NCI-H446 (cell line): ENCODE measurements at places on chromosomes 7 and 10.

GRCh38 chr7:17326378-17326777, 27.9 kb downstream of the AHR start:
- DNase-seq: no peak

- DNase-seq: no peak
Measured at GRCh38 chr7:23593706-23594105, 3.5 kb upstream of the CCDC126 start.

GRCh38 chr7:70674571-70675010, 457.4 kb upstream of the GALNT17 start:
- no peak for DNase-seq

DNA sequence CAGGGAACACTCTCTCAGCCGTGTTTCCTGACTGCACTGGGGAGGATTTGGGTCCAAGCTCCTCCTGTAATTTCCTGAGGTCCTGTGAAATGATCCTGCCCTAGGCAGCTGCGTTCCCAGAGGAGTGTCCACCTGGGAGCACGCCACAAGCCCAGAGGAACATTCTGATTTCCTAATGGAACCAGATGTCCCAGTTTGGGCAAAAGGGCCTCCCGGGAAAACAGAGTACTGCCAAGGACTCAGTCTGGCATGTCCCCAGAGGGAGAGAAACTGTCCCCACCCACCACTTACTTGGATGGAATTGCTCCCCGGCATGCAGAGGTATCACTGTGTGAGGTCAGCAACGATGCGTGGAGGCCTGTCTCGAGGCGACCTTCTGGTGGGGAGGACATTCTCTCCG, 34.5 kb downstream of the ASB13 start:
- no peak for DNase-seq

DNA sequence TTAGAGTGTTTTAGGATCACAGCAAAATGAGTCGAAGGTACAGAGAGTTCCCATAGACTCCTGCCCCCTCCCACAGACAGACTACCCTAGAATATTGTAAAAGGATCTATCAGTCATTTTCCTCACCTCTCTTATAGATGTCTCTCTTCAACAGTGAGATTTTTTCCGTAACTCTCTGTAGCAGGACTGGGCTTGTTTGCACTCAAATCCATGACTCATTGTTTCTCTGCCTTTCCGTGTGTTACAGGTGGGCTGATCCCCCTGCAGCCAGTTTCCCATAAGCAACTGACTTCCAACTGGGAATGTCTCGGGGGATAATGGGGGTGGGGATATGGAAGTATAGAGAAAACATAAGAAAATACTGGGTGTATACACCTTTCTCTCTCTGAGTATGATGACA, 921.0 kb downstream of the GATA3 start:
- no peak for DNase-seq

- no peak for DNase-seq
Measured at GRCh38 chr7:111750878-111751277, 188.6 kb upstream of the IMMP2L start.

- no peak for DNase-seq
Measured at GRCh38 chr10:110356628-110357245, 52.0 kb upstream of the SMNDC1 start.

DNA sequence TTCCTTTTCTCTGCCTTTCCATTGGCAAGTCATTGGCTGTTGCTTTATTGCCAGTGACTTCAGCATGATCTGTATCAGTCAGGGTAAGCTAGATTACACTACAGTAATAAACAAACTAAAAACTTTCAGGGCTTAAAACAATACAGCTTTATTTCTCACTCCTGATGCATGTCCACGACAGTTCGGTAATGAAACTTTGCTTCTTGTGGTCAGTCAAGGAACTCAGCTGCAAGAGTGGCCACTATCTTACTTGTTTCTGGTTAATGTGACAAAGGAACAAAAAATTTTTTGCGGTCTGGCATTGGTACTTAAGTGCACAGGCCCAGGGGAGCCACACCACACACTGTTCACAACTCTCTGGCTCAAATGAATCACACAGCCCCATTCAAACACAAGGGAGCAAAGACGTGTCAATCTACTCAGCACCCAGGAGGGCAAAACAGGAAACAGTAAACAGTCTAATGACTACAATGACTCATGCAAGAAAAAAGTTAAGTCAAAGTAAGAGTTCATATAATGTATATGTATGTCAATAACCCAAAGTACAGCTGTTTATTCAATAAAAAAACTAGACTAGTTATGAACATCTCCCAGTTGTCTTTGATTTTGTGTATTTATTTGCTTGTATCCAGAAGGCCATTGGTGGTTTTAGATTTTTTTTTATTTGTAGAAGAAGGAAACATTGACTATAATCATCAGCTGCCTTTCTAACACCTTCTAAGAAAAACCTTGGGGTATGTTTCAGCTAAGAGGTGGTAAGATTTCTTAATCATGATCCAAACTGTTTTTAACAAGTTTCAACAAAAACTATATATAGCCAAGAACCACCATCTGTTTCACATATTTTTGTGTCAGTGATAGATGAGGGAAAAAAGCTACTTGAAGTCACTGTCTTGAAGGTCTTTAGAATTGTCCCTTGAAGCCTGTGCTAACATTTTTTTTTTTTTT, 134.4 kb upstream of the FAM3C start:
- no peak for DNase-seq

DNA sequence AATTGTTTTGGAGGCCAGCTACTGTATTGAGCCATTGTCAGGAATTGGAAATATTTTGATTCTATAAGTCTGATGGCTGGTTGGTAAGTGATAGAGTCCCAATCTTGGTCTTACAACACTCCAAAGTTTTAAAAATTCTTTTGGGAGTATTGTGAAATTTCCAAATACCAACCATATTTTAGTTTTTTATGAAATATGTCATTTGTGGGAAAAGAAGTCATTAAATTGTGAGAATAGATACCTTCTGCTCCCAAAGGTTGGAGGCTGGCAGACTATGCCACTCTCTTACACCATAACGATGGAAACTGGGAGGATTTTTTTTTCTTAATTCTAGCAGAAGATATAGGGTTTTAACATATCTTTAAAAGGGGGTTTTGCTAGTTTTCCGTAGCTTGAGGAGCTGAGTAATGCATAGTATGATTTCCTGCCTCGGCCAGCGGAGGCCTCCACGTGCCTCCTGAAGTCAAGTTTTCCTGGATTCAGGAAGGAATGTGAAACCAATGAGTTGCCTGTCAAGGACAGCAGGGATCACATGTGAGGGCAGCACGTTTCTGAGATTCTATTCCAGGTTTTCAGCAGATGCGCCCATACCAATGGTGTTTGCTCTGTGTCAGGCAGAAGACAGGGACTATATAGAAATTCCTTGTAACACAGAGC, 92.2 kb upstream of the LAMB4 start:
- no peak for DNase-seq

GRCh38 chr10:119251315-119251708, 43.9 kb downstream of the GRK5 start:
- DNase-seq: no peak

GRCh38 chr7:151647874-151648273, 128.2 kb upstream of the RHEB start:
- no peak for DNase-seq

DNA sequence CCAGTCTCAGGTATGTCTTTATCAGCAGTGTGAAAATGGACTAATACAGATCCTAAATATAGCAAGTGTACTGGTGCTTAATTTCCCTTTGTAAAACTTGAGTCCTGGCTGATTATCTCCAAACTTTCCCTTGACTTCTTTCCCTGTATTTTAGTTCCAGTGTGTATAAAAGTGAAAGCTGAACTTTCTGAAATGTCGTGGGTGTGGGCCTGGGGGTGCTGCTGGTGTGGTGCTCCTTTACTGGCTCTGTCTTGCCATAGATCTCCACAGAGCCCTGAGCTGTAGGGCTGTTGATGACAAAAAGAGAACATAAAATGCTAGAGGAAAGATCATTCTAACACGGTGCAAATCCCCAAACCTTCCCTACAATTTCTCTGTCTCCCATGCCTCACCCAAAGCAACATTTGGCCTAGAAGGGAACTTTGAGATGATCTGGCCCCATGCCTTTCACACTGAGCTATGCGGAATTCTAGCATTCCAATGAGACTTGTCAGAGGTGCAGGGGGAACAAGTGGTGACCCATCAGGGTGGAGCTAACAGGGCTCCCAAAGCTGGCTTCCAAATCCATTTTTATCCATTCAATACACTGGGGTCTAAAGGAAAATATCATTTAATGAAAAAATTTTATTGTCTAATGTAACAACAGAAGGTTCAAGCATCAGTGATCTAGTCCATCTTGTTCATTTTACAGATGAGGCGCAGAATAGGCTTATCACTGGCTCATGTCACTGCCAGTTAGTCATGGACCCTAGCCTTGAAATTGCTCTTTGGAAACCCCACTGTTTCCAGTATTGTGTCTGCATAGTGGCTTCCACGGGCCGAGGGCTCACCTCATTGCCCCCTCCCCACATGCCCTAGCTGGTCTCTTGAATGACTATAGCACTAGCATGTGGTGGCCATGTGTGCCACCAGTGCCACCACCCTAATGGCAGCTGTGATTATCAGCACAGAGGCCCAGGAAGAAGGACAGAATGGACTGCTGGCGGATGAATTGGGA, 1000.9 kb downstream of the LRMDA start:
- DNase-seq: no peak

- DNase-seq: no peak
Measured at GRCh38 chr10:93913706-93914105, 19.9 kb downstream of the SLC35G1 start.

DNA sequence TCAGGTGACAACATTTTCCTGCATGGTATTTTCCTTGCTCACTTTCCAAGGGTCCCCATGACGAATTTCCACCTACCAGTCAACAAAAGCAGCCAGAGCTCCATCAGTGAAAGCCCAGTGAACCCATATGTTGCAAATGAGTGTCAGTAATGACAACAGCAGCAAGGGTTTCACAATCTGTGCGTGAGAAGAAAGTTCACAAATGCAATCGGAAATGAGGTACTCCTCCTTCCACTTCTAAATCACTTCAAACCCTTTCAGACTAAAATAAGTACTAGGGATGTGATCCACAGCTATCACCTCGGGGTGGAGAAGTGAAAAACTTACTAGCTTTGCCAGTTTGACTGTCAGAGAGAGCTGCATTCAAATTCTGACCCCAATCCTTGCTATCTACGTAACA, 55.6 kb upstream of the BET1 start:
- DNase-seq: no peak

DNA sequence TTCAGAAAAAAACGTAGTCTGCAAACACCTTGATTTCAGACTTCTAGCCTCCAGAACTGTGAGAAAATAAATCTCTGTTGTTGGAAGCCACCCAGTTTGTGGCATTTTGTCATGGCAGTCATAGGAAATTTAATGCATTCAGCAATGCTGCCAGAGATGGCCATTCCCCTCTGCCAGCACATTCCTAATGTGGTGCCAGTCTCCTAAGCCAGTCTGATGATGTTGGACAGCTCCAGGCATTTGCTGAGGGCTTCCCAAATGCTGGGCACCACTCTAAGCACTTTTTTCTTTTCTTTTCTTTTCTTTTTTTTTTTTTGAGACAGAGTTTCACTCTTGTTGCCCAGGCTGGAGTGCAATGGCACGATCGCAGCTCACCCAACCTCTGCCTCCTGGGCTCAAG, 666.7 kb upstream of the C7orf33 start:
- DNase-seq: peak; percentile 23

DNA sequence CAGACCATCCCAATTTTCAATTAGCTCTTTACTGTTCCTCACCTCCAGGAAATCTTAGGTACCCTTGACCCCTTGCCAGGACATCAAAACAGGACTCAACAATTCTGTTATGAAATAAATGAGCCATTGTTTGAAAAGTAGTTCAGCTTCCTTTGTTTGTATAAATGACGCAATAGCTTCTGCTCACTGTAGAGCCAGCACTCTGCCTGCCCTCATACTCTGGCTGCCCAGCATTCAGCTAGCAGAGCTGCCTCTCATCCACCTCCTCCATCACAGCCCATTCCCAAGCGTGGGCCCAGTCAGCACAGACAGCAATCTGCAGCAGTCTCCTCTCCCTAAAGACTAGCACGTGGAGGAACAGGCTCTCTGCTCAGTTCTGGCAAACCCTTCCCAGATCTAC, 478.6 kb downstream of the GRID1 start:
- no peak for DNase-seq

DNA sequence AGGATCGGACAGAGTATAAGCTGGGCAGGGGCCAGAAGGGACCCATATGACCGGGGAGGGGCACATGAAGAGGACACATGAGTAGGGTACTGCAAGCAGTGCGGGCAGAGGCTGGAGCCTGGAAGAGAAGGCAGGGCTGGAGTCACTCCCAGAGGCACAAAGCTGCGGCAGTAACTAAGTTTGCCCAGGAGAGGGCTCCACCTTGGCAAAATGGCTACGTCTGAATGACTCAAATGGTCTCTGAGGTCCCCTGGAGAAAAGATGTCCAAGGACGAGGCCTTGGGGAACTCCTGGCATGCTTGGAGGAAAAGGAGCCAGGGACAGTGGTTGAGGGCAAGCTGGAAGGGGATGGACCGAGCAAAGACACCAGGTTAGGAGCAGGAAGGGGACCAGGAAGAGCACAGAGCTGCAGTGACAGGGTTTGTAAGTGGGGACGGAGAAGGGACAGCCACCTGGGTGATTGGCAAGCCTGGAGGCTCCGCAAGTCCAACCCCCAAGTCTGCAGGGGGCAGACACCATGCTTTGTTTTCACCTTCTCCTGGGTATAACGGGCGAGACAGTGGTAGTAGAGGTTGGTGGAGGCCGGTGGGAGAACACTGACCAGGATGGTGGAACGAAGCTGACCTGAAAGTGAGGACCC, 43.1 kb upstream of the LBX1 start:
- DNase-seq: peak; percentile 18

GRCh38 chr7:80440883-80441282, 71.0 kb downstream of the GNAT3 start:
- DNase-seq: no peak

DNA sequence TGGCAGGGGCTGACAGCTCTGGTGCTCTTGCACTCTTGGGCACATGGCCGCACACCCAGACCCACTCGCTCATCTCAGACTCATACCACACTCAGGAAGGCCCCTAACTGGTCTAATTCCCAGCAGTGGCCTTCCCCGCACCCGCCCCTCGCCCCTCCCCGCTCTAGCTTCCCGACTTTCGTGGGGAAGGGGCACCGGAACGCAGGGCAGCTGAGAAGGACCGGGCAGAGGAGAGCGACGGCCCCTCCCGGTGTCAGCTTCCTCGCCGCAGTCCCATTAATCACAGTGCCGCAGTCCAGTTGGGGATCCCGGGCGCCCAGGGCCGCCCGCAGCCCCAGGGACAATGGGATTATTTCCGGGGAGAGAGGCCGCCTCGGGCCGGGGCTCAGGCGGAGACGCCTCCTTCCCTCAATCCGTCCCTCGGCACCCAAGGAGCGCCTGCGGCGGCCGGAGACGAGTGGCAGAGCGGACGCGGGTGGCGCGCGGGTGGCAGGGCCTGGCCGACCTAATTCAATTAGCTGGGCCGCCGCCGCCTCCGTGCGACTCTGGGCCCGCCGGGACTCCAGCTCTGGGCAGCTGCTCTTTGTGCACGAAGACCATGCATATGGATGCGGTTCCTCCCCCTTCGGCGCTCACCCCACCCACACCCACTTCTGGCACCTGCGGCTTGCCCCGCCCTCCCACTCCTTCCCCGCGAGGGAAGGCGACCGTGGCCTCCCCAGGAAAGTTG, 7.8 kb upstream of the TLX1 start:
- no peak for DNase-seq

- no peak for DNase-seq
Measured at GRCh38 chr7:130973637-130974036, 239.6 kb upstream of the KLF14 start.

- no peak for DNase-seq
Measured at GRCh38 chr7:137860542-137860941, 13.8 kb upstream of the DGKI start.

GRCh38 chr10:49359349-49360270, 36.3 kb downstream of the DRGX start:
- peak; percentile 55 for DNase-seq
